ENCODE measurements at places on chromosomes 16 and 17.

- no peak for DNase-seq
Observed at GRCh38 chr16:66741950-66742808, 9.2 kb downstream of the DYNC1LI2 start.

- DNase-seq: no peak
Observed at GRCh38 chr16:26709175-26709574, 357.6 kb upstream of the C16orf82 start.

DNA sequence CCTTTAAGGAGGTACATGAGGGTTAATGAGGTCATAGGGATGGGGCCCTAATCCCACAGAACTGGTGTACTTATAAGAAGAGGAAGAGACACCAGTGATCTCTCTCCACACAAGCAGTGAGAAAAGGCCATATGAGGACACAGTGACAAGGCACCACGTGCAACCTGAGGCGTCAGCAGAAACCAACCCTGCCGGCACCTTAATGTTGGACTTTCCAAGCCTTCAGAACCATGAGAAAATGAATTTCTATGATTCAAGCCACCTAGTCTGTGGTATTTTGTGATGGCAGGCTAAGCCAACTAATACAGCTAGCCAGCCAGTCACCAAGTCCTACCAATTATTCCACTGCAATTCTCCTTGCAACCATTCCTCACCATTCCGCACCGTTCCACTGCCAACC is 39.5 kb downstream of the COPRS start:
- DNase-seq: no peak

DNA sequence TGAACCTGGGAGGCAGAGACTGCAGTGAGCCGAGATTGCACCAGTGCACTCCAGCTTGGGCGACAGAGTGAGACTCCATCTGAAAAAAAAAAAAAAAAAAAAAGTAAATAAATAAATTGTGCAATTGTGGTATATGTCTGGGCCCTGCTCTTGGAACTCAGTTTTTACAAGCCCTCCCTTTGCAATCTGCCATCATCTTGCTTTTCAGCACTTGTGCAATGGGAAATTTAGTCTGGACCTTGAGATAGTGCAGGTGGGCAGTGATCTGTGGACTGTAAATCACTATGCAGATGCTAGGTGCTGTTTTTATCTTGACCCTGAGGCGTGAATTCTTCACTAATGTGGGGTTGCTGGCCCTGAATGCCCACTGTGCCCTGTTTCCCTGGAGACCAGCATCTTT is 6.5 kb upstream of the RAP1GAP2 start:
- no peak for DNase-seq

DNA sequence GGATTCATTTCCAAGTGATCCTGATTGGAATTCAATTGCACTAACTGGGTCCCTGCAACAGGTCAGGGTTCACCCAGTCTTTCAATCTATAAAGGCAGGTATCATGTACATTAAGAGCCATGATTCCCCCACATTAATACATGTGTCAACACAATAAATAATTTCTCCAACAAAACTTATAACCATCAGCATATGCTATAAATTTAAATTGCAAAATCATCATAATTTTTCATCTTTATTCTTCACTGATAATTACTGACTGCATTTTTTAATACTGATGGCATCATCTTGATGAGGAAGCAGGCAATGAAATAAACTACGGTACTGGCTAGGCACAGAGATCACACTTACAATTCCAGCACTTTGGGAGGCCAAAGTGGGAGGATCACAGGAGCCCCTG is 59.4 kb downstream of the ZFHX3 start:
- DNase-seq: no peak

- no peak for DNase-seq
Observed at GRCh38 chr16:61900482-61900881, 135.8 kb downstream of the CDH8 start.

Data from chondrocyte (in vitro differentiated cells).